ENCODE measurements at places on chromosomes 11 and 22.

DNA sequence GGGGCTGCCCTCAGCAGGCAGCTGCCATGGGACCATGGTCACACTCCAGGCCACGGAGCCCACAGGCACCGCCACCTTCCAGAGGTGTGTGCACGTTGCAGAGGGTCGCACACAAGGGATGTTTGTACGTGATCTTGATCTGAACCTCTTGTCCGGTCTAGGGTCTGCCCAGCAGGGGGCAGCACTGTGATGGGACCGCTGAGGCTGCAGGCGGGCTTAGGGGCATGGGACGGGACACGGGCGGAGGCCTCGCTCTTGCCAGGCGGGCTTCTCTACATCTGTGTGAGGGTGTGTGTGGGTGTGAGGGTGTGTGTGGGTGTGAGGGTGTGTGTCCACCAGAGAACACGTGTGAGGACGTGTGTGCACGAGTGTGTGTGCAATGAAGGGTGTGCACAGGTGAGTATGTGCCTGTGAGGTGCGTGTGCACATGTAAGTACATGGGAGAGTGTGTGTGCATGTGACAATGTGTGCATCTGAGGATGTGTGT, 52.4 kb downstream of the CACNA1I start:
- peak; percentile 63 for DNase-seq

DNA sequence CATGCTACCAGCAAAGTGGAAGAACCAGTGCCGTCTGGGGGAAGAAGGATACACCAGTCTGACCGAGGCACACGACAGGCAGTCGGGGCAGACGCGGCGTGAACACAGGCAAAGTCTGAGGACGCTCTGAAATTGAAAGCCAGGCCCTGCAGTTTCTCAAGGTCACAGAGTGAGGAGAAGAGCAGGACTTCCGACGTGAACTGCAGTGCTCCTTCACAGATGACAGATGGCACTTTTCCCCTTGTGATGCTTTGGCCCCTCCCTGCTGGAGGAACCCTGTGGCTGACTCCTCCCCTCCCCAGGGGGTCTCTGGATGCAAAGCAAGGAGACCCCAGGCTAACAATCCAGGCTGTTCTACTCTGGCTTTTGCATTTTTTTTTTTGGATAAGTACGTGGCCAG, 19.6 kb upstream of the JAM3 start:
- DNase-seq = no peak

DNA sequence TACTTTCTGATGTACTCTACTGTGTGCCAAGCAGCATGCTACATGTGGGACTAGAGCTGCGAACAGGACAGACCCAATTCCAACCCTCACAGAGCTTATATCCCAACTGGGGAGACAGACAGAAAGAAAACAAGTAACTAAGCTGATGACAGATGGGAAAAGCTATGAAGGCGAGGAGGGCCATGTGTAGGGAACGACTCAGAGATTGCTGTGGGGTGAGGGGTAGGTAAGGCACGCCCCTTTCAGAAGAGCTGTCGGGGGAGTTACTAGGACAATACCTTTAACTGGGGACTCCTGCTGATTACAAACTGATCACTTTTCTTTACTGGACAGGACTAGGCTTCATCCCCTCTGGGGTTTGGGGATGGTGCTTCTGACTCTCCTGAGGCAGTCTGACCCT, 48.9 kb downstream of the ST3GAL4 start:
- no peak for DNase-seq

GRCh38 chr11:12516387-12517105, 139.2 kb downstream of the PARVA start:
- no peak for DNase-seq

DNA sequence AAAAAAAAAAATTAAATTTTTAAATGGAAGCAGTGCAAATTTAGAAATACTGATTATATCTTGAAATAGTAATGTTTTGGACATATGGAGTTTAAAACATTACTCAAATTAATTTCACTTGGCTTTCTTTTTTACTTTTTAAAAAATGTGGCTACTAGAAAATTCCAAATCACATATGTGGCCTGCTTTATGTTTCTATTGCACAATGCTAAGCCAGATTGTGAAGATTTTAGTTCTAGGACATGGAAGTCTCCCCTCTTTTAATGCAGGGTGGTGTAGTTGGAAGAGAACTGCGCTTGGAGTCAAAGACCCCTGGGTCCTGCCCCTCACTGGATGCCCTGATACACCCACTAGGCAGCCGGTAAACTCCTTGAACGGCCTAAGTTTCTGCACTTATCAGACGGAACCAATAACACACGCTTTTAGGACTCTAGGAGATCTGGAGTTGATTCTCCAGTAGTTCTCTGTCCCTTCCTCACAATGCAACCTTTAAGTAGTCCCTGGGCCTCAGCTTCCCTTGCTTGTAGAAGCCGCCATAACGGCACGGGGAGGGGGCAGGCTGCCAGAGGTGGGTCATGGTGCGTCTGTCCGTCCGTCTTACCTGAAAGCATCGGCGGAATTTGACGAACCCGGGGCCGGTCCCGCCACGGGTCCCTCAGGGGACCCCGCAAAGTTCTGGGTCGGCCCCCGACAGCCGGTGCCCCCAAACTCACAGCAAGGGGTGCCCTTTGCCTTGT, 505 bp downstream of the FAM227A start:
- DNase-seq = no peak

GRCh38 chr11:77303328-77303727, 1.8 kb upstream of the GDPD4 start:
- DNase-seq = no peak

DNA sequence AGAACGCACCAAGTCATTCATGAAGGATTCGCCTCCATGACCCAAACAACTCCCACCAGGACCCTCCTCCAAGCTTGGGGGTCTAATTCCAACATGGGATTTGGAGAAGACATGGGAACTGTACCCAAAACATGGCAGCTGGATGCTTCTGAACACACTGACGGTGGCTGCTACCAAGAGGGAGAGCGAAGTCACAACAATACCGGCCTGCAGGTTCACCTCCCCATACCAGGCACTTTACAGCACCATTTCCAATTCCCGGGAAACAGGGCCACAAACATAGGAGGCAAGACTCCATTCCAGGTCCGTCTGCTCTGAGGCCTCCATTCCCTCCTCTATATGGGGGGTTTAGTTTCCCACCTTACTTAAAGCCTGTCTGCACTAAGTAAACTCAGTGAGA, 75.8 kb downstream of the LINC01488 start:
- no peak for DNase-seq

- DNase-seq = no peak
Measured at GRCh38 chr11:7154881-7155361, 66.1 kb downstream of the RBMXL2 start.

GRCh38 chr11:78666675-78667160, 92.1 kb upstream of the NARS2 start:
- no peak for DNase-seq

DNA sequence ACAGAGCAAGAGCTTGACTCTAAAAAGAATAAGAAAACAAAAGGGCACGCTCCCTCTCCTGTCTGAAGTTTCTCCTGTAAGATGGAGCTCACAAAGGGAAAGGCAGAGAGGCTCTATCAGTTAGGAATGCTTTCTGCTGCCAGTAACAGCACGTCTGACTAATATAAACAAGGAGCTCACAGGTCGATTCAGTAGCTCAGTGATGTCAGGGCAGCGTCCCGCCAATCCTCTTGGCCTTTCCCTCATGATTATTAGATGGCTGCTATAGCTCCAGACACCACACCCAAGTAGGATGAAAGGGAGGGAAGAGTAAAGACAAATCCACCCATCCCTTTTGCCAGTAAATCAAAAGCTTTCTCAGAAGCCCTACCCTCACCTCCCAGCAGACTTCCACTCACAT, 51.3 kb upstream of the HMGXB4 start:
- no peak for DNase-seq

GRCh38 chr11:115334932-115335788, 169.1 kb downstream of the CADM1 start:
- DNase-seq = no peak

DNA sequence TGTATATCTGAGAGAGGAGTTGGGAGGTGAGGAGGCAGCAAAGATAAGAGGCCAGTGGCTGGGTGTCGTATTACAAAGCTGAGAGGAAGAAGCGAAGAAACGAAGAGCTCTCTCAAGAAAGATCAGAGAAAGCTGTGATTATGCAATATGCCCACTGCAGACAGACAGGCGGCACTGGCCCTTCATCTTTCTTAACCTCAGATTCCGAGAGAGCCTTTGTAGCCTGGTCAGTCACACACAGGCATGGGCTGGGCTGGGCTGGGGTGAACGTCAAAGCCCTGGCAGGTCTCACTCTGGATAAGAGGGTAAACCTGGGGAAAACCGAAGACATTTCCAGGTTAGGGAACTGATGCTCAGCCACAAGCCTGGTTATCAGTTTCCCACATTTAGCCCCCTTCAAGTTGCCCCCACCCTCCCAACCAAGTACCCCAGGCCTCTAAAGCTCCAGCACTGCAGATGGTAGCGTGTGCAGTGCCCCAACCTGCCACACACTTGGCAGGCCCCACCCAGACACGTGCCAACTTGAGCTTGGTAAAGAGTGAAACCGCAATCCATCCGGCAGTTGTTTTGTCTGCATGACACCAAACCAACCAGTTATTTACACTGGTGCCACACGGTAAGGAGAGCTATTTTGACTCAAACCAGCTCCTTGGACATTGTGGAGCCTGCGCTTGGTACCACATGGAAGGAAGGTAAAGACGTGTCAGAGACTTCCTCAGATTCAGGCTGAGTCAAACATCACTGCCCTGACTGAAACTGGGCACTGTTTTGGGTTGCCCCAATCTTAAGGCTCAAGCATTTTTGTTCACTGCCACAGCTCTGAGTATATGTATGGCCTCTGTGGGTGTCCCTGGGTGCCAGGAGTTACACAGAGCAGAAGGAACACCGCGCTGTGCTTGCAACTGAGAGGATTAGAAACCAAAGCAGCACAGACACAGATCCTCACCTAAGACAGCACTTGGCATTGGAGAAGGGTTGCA, 135.9 kb downstream of the FDX1 start:
- no peak for DNase-seq

DNA sequence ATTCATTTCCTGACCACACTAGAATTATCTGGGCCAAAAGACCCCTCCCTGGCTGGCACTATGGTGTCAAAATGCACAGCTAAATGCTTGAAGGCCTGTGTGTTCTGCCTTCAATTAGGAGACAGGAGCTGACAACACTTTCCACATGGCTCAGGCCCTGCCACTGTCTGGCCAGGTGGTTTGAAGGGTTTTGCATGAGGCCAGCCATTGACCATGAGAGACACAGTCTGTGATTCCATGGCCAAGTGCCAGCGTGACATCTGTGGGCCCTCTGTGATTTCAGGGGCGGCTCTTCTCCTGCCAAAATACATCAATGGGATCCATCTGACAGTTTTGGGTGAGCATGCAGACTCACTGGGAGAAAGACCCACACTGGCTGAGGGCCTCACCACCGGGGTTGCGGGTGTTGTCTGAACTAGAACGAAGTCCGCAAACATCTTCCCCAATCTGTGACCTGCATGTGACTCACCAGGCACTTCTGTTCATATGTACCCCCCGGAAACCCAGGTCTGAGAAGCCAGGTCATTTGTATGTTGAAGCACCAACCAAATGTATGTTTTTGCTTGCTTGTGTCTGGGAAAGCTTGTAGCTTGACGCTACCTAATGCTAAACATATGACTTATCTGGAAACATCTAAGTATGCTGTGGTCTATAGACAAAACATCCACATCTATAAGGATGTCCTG, 20.7 kb upstream of the NAV2 start:
- no peak for DNase-seq

DNA sequence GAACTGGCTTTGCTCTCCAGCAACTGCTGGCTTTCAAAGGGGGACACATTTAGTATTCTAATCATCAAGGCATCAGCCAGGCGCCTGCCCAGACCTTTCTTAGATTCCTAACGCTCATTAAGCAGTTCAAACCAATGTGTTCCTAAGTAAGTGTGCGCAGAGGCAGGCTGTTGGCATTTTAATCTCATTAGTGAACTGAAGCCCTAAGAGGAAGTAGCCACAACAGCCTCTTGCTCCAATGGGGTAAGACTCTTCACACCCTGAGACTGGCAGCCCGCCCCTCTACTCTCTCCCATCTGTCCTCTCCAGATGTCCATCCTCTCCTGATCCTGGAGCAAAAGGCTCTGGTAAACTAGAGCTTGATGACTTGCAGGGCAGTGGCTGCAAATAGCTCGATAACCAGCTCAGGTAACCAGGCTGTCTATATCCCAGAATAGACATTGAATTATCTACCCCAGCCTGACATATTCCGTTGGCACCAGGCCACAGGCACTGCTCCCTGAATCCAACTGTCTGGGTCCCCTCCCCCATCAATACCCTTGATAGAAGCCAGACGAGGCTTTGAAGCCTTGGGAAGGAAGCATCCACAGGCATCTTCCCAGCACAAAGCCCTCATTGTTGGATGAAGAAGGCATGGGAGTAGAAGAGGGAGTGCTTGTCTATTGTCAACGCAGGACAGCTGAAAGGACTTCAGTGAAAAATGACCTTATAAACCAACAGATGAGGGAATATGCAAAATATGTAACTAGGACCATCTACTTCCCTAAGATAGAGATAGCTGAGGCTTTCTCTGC, 321.1 kb downstream of the TENM4 start:
- DNase-seq = no peak

DNA sequence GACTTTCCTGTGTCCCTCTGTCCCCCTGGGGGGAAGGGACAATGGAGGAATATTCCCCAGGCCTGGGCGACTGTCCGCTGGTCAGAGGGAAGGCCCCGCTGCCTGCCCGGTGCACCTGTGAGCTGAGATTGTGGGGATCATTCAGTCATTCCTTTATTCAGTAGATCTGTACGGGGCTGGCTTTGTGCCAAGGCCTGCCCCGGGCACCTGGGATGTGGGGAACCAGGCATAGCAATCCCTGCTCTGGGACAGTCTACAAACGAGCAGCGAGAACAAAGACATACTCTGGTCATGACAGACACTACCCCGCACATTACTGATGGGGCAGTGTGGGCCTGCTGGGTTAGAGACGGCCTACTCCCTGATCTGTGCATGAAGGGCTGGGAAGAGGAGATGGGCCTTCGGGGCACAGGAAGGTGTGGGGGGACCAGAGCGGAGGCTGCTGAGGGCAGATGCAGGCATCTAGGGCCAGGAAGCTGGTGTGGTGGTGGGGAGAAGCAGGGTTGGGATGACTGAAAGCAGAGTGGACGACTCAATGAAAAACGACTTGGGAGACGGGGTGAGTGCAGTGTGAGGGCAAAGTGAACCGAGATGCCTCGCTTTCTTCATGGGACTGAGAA, 1.8 kb upstream of the MYO7A start:
- no peak for DNase-seq

- peak; percentile 51 for DNase-seq
Measured at GRCh38 chr22:22787786-22788459, 99.7 kb upstream of the IGLL5 start.

All from T follicular helper cell (primary cell).